Activated CD4-positive, alpha-beta T cell treated with anti-CD3 and anti-CD28 coated beads, Interleukin-2, amount 10 ng/mL, durations not matched to agents 24 days and 14 days (primary cell): ENCODE measurements at places on chromosomes 4 and X.

DNA sequence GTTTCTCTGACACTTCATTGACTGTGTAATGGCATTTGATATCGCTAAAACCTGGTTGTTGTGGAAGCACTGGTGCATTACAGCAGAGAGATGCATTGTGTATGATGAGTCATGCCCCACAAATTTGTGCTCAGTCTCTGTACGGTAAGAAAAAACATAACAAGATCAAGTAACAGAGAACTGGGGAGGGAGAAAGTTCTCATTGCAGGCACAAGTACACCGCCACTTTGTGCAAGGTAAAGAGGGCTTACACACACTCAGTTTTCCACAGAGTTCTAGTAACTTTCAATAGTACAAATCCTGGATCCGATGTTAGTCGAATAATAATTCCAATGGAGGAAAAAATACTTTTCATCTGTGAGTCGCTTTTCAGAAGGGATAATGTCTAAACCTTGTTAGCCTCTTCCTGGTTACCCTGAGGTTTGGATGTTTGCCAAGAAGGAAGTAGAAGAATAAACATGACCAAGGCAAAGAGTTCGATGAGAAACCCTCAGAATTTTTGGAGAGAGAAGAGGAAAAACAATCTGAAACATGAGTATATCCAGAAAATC is 512.5 kb upstream of the SLIT2 start:
- no peak for DNase-seq

DNA sequence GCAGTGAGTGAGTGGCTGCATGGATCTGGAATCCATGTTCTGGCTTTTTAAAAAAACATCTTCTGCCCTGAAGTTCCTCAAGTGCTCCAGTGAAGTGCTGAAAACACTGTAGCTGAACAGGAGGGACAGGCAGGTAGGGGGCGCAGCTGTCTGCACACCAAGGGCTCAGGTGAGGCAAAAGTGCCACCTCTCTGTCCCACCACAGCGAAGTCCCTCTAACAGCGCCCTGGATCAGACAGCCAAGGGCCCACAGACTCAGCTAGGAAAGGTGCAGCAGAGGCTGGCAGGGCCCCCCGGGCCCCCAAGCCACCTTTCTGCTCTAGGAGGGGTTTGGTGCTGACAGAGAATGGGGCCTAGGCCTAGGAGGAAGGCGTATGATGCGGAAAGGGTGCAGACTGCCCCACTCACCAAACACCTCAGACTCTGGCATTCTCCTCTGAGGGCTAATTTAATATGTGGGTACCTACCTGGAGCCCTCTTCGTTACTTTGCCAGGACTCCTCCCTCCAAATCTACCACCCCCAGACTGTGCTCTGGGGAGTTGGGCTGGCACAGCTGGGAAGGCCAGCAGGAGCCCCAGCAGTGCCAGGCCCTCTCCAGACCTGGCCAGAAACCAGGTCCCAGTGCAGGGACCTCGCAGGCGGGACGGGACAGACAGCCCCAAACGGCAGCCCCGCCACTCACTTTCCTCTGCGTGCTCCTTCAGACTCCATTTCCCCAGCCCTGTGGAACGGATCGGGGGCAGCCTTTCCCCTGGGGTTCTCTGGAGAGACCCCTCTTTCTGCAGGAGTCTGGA is 73.7 kb downstream of the ENPP6 start:
- DNase-seq, result peak; percentile 54

DNA sequence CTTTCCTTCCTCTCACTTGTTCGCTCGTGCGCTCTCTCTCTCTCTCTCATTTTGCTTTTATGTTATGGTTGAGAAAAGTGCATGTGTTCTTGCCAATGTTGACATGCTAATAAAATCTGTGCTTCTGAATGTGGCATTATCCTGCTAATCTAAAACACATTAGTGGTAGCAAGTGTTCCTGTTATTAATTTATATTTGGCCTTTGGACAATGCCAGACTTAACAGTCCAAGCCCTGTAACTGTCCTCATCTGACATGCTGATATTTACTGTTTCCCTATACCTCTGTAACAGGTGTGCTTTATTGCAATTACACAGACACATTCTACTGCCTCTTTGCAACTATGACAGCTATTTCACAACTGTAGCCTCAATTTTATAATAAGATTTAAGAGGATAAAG is 2.7 kb downstream of the PPARGC1A start:
- no peak for DNase-seq

- no peak for DNase-seq
Observed at GRCh38 chrX:68932611-68933010, 103.8 kb downstream of the EFNB1 start.

DNA sequence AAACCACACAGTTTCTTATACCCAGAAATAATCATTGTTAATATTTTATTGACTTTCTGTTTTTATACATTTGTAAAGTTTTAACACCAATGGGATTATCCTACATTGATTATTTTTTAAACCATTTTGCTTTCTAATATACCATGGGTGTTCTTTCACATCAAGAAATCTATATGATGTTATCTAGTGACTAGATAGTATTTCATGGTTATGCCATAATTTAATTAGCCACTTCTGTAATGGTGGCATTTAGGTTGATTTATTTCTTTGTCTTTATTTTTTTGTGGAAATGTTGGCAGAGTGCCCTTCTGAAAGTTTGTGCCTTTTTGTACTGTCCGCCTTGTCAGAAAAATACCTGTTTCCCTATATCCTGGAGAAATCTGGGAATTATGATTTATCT is 193.3 kb downstream of the CEP135 start:
- no peak for DNase-seq

DNA sequence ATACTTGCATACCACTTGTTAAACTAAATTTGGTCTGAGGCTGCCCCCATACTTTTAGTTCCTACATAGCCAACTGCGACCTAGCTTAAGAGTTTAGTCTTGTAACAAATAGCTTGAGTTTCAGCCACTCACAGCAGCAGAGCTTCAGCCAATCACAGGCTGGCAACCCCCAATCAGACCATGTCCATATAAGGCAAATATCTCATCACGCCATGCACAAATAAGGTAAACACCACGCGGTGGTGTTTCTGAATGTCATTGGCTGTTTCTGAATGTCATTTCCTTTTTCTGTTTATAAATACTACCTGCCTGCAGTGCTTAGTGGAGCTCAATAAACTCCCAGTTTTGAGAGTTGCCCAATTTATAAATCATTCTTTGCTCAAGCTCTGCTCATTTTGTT is 143.1 kb upstream of the MAD2L1 start:
- DNase-seq, result no peak

DNA sequence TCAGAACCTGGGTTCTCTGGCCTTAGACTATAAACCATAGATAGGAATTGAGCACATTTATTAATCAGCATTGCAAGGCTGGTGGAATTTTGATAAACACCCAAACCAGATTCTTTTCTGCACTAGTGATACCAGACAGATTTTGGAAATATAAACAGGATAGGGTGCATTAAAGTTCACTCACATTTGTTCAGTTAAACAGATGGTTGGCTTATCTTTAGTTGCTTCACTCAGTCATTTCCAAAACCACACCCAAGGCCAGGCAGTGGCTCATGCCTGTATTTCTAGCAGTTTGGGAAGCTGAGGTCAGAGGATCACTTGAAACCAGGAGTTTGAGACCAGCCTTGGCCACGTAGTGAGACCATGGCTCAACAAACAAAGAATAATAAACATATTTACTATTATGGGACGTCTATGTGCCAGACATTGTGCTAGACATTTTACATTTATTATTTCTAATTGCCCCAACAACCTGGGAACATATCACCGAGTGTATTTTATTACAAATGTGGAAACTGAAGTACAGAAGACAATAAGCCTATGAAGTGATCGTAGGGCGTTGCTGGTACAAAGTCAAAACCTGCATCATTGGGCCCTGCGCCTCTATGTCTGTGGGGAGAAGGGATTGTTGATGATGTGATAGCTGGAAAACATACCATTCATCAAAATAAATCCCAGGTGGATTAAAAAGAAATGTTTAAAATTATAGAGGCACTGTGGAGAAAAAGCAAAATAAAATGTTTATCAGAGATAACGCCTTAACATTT is 15.0 kb downstream of the ADD1 start:
- DNase-seq, result no peak

GRCh38 chr4:22237155-22237751 is 278.6 kb downstream of the ADGRA3 start:
- DNase-seq, result peak; percentile 89

DNA sequence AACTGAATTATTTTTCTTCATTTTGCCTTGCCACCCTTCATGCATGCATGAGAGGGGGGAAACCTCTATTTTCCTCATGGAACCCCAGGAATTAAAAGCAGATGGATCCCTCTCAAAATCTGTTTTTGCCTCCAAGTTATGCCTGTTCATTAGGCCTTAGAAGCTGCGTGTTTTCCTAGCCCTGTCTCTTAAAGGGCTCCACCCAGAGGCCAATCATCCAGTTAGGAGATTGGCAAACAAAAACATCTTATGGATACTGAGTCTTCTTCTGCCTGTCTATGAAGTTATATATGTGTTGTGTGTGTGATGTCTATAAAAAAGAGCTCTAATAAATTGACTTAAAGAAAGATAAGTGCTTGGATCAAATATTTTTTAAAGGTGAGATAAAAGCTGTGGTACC is 142.9 kb downstream of the ANAPC10 start:
- no peak for DNase-seq

- DNase-seq, result peak; percentile 77
Observed at GRCh38 chr4:17577665-17578481, 875 bp downstream of the LAP3 start.

- DNase-seq, result no peak
Observed at GRCh38 chr4:41058426-41058825, 155.9 kb downstream of the APBB2 start.

DNA sequence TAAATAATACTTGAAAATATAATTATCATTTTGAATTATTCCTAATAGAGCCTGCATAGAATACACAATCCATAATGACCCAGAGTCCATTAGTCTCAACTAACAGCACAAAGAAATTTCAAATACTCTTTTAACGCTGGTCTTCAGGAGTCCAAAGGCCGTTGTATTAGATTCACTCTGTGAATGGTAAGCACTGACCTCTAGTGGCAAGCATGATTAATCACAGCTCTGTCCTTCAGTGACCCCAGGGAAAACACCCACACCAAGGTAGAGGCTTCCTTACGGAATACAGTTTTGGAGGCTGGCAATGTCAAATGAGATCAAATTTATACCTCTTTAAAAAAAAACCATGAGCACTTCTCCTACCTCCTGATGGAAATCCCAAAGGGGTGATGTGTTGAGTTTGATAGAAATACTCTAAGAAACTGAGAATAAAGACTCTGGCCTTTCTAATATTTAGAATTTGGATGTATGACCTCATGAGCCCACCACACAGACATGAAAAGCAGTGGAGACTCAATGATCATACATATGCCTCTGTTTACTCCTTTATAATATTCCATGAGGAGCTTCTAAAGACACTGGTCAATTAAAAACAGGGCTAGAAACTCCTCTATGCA is 147.2 kb upstream of the DKK2 start:
- peak; percentile 65 for DNase-seq
